ENCODE measurements at places on chromosomes 5 and 9.

DNA sequence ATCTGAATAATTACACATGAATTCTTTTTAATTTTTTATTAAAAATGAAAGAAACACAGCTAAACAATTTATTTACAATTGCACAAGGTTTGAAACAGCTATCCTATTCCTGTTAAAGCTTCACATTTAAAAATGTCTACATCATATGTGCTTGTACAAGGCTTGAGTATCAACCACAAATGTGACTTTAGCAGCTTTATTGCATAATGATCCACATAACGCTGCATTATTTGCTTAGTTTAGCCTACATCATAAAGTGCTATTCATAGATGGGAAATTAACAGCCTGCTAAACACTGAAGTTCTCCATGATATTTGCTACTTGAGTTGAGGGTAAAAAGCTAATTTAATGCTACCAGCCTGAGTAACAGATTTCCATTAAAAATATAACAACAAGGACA is 45.0 kb downstream of the TRIM36 start:
- no peak for DNase-seq

- DNase-seq: peak; percentile 10
Observed at GRCh38 chr5:71907608-71908145, 188.6 kb downstream of the CARTPT start.

- no peak for DNase-seq
Observed at GRCh38 chr5:9930156-9930555, 300.0 kb upstream of the TAS2R1 start.

GRCh38 chr5:132751444-132751843 is 4.2 kb downstream of the CCNI2 start:
- peak; percentile 85 for DNase-seq

GRCh38 chr5:39639618-39640089 is 214.9 kb upstream of the DAB2 start:
- DNase-seq: no peak

- DNase-seq: no peak
Observed at GRCh38 chr5:139120521-139120920, 77.6 kb downstream of the SIL1 start.

- no peak for DNase-seq
Observed at GRCh38 chr5:6644794-6645241, 11.6 kb downstream of the SRD5A1 start.

DNA sequence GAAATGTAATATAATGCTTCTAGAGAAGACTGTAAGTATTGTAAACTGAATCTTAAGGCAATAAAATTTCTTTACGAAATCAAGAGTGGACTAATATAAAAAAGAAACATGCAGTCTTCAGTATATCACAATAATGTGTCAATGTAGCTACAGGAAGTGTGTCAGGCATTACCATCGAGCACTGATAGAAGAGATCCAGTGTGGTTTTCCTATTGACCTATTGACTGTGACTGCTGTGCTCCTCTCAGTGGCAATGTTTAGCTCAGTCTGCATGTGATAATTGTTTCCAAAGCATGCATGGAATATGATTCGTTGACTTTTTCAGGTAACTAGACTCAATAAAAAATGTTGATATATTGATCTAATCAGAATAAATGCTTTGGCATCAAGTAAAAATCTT is 20.3 kb upstream of the PCSK1 start:
- no peak for DNase-seq

DNA sequence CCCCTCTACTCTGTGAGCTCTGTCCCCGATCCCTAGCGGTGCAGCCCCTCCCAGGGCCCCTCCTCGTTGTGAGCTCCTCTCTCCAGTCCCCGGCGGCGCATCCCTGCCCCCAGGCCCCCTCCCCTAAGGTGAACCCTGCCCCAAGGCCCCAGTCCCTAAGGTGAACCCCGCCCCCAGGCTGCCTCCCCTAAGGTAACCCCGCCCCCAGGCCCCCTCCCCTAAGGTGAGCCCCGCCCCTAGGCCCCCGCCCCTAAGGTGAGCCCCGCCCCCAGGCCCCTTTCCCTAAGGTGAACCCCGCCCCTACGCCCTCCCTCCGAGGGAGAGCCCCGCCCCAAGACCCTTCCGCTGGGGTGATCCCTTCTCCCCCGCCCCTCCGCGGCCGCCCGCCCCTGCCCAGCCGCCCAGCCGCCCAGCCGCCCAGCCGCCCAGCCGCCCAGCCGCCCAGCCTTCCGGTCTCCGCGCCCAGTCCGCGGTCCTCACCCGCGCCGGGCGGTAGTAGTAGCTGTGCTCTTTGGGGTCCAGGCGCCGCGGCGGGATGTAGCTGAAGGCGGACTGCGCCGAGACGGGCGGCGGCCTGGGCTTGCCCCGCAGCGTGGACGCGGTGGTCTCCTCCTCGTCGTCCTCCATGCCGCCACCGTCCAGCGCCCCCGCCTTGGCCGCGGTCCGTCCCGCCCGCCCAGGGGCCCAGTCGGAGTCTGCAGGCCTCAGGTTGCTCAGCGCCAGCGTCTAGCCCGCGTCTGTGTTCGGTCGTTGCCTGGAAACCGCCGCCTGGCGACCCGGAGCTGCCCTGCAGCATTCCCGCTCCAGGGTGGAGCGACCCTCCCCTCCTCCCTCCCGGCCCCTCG is at the start of gene CFAP90:
Gene CFAP90 (minus strand): TSS at position 739 of the 845 bp plus-strand sequence. CDS start 112 bp downstream, at position 627.
- DNase-seq: no peak

DNA sequence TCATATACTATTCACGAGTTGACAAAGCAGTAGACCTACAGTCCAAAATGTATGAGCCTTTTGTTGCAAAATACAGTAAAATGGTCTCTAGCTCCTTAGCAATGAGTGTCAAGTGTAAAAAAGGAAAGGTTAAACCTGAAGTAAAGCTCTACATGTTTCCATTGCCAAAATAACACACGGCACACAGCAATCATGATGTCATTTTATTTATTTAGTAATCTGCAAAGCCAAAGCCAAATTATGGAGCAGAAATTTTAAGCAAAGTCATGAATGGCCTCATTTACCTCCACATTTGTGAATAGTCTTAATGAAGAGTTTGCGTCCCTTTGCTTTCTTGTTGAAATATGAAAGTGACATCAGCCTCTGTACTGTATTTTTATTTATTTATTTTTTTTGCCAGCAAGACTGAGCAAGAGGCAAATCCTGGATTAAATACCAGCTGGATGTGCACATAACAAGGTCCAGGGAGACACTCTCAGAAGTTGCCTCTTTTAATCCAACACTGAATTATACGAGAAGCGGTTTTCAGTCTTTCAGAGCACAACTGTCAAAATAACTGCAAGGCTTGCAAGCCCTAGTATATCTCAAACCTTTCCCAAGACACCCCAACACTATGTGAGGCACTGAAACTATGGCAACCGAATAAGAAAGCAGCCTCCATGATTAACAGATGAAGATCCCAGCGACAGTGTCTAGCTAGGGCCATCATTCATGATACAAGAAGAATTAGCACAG is 9.7 kb downstream of the SEMA6A start:
- no peak for DNase-seq

GRCh38 chr5:77846422-77847128 is 70.4 kb upstream of the TBCA start:
- no peak for DNase-seq

GRCh38 chr9:36451949-36452348 is 51.9 kb upstream of the RNF38 start:
- no peak for DNase-seq
